ENCODE measurements at places on chromosomes 4 and X.

DNA sequence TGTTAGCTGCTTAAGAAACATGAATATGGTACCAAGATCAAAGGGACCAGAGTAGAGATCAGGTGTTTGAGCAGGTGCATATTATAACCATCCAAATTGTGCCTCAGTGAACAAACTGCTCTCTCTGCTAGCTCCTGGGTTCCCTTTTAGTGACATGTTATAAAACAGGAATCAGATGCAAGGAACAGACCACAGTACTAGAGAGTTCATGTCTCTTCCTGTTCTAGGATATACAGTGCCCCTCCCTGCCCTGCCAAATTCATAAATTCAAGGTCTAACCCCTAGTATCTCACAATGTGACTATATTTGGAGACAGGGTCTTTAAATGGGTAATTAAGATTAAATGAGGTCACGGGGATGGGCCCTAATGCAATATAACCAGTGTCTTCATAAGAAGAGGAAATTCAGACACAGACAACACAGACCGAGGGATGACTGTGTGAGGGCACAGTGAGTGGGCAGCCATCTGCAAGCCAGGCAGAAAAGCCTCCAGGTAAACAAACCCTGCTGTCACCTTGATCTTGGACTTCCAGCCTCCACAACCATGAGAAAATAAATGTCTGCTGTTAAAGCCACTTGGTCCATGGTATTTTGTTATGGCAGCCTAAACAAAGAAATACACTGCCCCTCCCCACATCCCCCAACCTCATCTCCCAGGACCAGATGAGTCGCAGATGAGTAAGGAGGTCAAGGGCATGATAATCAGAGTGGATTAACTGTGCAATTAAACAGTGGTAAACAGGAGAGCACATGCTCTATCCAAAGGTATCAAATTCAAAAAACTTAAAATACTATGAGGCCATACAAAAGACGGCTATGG lies 82.5 kb downstream of the RBM47 start:
- DNase-seq, result no peak

DNA sequence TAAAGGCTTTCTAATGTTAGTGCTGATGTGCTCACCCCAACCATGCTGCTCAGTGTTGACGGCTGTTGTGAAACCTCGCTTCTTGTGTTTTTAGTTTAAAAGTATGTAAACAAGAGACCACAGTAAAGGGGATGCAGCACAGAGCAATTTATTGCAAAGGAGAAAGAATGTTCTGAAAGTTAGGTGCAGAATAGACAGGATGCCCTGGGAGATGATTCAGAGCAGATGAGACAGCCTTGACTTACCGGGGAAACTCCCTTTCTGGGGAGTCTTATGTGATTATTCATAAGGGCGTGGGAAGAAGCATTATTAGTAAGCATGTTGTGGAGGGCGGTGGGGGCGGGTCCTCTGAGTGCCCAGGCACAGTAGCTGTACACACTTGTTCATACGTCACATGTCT lies 47.7 kb downstream of the EVC start:
- no peak for DNase-seq

DNA sequence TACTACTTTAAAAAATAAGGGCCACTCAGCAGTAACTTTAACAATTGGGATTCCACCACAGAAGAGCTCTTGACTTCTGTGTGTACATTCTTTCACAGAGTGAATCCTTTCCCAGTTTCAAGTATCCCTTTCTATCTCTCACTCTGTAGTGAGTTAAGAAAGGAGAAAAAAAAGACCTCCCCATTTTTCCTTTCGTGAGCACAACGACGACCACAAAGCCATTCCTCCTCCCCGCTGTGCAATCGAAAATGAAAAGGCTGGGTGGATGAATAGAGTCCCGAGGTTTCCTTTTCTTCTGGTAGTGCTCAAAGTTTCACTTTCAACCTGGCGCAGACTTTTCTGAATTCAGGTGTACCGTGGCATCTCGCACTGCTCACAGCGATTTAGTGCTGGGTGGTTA lies 58.0 kb downstream of the TAB3 start:
- DNase-seq, result no peak

DNA sequence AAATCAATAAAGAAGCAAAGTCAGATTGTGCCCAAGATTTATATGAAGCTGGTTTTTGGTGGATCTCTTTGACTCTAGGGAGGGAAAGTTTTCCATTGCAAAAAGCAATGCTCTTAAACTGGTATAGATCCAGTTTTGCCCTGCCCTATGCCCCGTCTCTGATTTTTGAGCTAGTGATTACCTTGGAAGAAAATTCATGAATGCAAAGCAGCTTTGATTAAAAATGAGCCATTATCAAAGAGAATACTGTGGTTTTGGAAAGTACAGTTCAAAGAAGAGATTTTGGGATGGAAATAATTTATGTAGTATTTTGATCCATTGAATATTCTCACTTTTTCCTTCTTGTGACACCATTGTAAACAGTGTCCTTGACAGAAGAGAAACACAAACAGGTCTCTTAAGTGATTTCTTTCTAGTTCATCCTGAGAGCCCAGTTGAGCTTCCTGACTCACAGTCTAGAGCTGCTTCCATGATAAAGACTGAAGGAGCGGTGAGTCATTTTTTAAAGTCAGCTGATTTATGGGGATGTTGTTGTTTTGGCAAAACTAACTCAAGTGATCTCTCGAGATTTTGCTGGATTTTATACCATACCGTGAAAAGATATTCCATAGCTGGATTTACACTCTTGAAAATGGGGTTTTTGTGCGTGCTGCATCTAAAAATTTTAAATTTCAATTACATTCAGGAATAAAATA lies 76.7 kb downstream of the AFF1 start:
- DNase-seq, result no peak

DNA sequence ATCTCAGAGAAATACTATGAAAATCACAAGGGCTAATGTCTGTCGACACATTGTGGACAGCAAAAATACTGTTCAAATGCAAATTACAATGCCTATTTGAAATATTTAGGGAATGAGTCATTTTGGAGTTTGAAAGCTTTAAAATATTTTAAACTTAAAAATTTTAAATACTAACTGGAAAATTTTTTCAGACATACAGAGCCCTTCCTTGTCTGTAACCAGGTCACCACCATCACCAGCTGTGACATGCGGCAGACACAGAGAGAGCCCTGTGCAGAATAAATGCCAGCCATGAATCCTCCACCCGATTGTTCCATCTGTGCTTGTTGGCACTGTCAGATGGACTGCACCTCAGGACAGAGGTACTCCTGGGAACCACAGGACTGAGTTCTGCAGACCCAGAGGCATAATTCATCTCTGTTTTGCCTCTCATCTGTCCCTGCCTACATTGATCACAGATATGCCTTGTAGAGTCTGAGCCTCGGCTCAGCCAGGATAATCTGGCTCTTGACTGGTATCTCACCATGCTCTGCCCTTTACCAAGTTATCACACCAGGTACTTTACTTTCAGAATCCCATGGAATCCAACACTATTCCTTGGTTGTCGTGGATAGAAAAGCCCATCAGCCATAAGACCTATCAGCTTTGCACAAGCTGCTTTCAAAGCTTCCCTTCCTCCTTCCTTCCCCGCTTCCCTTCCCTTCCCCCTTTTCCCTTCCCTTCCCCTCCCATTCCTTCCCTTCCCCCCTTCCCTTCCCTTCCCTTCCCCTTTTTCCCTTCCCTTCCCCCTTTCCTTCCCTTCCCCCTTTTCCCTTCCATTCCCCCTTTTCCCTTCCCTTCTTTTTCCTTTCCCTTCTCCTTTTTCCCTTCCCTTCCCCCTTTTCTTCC lies 67.2 kb downstream of the TBC1D9 start:
- DNase-seq, result no peak

DNA sequence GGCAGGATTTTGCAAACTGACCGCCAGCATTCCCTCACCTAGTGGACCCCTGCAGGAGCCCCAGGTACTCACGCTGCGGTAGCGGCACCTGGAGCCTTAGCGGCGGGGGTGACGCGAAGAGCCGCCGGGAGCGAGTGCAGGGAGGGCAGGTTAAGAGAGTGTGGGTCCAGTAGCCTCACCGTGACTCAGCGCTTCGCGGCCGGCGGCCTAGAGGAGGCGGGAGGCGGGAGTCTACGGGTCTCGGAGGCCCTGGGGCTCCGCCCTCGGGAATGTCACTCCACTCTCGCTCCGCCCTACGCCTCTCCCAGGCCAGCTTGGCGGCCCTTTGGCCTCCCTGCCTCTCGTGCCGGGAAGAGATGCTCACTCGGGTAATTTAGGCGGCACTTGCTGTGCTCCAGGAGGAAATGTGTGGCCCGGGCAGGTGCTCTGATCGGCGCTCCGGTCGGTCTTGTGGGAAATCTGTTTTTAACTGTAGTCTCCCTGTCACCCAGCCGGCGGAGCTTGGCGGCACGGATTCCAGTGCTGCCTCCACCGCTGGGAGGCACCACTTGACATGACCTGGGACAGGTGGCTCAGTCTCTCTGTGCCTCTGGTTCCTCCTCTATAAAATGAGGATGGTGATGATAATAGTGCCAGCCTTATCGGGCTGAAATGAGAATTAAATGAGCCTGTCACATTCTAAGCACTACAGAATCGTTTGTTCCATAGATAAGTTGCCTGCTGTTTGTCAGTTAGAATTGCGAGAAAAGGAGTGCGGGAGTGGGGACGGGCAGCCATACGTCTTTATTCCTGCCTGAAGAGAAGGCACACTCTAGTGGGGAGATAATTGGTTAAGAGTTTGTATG lies at the start of gene PIR:
Gene PIR, minus strand, starts transcription at position 216 of the 845 bp plus-strand sequence. CDS start 2,076 bp downstream, outside the sequence.
- DNase-seq, result peak; percentile 6

DNA sequence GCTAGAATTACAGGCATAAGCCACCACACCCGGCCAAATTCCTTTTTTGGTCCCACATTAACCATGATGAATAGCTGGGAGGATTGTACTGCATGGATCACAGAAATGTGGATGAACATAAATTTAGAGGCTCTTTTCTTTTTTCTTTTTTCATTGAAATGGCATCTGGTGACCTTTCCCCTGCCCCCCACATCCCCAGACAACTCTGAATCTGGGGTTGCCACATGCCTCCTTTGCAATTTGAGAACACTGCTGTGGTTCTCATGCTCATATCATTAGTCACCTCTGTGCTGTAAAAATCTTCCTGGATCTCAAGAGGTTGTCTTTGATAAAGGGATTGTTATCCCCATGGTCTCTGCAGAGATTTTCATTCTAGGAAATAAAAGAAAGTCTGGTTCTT lies 22.8 kb upstream of the FMR1NB start:
- DNase-seq, result no peak

- DNase-seq, result no peak
These were observed 237.4 kb upstream of the UGT8 start for GRCh38 chr4:114361249-114361648.

DNA sequence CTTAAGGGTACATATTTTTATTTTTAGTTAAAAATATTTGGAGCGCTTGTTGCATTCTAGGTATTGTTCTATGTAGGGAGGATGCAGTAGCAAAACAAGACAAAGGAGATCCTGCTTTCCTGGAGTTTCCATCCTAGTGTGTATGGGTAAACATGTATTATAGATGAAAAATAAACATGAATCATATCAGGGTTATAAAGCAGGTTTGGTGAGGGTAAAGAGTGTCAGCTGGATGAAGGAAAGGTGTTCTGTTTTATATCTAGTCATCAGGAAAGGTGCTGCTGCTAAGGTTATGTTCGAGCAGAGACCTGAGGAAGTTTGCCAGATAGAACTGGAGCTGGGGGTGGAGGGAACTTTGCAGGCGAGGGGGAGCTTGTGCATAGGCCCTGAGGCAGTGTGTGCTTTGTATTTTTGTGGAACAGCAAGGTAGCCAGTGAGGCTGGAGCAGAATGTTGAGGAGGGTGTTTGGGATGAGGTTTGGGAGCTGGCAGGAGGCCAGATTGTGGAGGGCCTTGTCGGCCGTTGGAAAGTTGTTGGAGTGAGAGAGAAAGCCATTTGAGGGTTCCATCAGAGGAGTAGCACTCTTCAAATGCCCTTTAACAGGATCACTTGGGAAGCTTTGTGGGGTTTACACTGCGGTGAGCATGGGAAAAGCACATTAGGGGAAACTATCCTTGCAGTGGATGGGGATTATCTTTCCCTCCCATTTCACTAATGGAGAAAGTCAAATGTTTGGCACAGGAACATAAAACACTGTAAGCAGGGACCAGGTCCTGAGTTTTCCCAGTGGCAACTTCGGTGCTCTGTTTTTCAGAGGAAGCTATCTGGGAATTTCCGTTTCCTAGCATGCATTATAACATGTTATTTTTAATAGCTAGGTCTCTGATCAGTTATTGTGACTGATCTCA lies 35.9 kb downstream of the AFF1 start:
- no peak for DNase-seq

GRCh38 chr4:78551420-78552351 lies at the start of gene ANXA3:
Gene ANXA3 (plus strand): TSS chr4:78551770. CDS start chr4:78554474, 2,704 bp downstream.
- no peak for DNase-seq
